ENCODE measurements at places on chromosomes 7 and 10.

- no peak for DNase-seq
These were observed 187.2 kb upstream of the SH2B2 start for GRCh38 chr7:102099474-102099873.

DNA sequence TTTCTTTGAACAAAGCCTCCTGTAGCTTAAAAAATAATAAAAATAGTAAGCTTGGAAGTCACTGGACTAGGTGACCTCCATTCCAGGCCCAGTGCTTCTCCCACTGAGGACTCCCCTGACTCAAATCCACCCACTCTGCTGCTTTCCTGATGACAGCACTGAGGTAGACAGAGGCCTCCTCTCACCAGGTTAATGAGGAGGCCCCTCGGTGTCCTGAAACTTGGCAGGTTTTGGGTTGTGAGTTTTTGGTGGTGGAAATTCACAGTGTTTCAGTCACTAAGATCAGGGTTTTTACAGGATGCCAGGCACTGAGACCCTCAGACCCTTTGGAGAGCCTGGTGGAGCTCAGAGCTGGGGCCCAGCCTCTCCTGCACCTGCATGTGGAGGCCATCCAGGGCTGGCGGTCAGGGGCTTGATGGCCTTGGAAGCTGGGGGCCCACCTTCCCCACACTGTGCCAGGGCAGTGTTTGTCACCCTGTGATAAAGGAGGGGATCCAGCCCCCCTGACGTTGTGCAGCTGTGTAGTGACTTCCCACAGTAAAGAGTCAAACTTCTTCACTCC lies 19.1 kb downstream of the TSPAN14 start:
- no peak for DNase-seq

DNA sequence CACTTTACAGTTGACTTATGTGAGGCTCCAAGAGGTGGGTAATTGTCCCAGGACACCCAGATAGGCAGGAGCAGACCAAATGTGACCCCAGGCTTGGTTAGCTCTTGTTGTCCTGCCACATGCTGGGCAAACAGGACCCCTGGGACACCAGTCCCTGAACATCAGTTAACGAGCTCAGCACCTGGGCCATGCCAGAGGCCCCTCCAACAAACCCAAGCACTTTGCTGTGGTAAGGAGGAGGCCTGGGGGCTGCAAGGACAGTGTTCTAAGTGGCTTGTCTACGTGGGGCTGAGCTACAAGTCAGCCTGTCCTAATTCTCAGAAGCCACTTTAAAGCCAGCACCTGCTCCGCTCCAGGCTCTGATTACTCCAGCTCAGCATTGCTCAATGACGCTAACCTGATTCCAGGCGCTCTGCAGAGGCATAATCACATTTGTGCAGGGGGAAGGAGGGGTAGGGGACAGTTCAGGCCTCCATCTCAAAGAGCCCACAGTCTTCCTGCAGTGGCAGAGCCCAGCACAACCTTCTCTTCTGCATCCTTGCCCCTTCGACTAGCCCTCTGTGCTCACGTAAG lies 57.2 kb downstream of the DDC start:
- DNase-seq: no peak

- no peak for DNase-seq
These were observed 146.3 kb upstream of the LRGUK start for GRCh38 chr7:133980804-133981203.

DNA sequence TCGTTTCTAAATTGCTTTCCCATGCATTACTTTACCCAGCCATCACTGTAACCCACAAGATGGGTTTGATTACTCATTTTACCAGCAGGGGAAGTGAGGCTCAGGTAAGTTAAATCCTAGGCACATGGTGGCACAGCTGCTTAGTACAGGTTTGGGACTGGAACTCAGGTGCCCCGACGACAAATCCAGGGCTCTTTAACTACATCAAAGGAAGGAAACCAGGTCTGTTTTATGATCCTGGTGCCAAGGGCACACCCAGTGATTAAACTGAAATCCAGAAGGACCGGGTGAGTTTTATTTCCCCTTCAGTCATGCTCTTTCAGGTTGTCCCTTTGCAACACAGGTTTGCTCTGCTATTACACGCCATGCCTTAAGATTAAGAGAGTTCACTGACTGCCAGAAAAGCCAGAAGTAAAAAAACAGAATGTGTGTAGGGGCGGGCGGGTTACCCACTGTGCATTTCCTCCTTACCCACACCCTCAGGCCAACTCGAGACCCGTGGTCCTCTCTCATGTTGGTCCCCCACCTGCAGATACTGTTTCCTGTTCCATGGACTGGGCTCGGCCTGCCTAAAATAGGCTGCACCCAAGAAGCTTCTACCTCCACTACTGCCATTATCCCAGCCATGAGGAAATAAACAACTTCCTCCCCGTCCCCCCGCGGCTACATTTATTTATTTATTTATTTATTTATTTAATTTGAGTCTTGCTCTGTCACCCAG lies 55.1 kb upstream of the KDM7A start:
- no peak for DNase-seq

Measured in amniotic epithelial cell (primary cell).